ENCODE measurements at places on chromosomes 5 and 9.

DNA sequence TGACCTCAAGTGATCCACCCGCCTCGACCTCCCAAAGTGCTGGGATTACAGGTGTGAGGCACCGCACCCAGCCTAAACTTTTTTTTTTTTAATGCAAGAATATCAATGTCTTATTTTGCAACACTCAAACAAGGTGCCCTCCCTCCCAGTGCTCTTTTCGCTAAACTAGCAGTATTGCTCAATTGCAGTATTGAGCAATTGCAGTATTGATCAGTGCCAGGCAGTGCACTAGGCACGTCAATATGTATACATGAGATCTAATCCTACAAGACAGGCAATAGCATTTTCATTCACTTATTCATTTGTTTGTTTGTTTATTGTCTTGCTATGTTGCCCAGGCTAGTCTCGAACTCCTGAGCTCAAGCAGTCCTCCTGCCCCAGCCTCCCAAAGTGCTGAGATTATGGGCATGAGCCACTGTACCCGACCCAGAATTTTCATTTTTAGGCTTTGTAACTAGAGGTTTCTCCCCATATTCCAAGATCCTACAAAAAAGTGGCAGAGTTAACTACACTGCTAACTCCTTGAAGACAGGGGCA is 94.5 kb downstream of the TTLL11 start:
- DNase-seq, result no peak

DNA sequence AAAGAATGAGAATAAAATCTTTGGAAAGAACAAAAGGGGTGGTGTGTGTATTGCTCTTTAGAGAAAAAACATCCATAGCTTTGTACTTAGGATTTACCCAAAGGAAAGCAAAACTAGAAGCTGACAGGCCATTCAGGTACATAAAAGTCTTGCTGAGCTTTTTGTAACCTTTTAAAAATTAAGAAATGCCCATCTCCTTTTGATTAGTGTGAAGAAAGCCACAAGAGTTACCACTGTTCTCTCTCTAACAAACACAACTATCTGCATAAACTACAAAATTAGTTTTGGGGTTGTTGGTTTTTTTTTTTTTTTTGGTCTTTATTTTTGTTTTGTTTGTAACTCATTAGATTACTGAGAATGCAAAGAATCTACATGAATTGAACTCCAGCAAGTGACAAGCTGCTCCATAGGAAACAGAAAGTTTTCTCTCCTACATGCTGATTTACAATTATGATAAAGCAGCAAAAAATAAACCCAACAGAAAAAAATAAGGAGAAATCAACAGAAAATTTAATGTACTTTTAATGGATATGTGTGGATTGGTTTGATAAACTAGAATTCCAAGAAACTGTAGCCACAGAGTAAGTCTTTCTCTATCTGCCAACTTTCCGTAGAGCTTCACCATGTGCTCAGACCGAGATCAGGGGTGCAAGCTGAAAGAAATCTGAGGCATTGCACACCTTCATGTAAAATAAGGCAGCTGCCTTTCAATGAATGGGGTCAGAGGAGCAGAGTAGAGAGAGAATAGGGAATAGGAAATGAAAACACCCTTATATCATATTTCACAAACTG is 12.3 kb downstream of the BAAT start:
- no peak for DNase-seq

DNA sequence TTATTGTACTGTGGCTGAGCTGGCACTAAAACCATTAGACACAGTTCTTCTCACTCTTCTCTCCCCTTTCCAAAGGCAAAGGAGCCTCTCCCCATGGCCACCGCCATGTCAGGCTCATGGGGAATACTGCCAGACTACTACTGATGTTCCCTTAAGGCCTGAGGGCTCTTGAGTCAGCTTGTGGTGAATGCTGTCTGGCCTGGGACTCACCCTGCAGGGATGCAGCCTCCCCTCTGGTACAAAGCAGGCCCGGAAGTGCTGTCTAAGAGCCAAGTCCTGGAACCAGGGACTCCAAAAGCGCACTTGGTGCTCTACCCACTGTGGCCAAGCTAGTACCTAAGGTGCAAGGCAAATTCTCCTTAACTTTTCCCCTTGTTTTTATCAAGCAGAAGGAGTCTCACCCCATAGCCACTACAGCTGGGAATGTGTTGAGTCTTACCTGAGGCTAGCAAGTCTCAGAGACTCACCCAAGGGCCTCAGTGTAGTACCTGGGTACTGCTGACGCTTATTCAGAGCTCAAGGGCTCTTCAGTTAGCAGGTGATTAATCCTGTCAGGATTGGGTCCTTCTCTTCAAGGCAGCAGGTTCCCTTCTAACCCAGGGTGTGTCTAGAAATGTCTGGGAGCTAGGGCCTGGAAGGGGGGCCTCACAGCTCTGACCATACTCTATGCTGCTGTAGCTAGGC is 33.2 kb upstream of the C5orf46 start:
- no peak for DNase-seq

DNA sequence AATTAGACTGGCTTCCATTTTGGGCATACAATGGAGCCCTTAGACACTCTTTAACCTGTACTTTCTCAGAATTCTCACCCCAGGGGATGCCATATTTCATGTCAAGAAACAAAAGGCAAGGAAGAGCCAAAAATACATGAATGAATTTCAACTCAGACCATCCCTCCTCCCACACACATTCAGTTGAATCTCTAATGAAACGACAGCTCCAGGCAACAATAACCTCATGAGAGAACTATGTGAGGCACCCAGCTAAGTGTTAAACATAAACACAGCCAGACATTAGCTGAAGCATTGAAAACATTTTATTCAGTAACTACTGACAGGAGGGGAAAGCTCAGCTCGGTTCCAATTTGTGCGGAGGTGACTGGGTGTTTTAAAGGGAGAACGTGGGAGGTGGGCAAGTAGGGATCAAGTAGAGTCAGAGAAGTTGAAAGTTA is 1359.1 kb upstream of the CDH9 start:
- DNase-seq, result no peak

- no peak for DNase-seq
Measured at GRCh38 chr5:112878760-112879159, 17.7 kb downstream of the SRP19 start.

DNA sequence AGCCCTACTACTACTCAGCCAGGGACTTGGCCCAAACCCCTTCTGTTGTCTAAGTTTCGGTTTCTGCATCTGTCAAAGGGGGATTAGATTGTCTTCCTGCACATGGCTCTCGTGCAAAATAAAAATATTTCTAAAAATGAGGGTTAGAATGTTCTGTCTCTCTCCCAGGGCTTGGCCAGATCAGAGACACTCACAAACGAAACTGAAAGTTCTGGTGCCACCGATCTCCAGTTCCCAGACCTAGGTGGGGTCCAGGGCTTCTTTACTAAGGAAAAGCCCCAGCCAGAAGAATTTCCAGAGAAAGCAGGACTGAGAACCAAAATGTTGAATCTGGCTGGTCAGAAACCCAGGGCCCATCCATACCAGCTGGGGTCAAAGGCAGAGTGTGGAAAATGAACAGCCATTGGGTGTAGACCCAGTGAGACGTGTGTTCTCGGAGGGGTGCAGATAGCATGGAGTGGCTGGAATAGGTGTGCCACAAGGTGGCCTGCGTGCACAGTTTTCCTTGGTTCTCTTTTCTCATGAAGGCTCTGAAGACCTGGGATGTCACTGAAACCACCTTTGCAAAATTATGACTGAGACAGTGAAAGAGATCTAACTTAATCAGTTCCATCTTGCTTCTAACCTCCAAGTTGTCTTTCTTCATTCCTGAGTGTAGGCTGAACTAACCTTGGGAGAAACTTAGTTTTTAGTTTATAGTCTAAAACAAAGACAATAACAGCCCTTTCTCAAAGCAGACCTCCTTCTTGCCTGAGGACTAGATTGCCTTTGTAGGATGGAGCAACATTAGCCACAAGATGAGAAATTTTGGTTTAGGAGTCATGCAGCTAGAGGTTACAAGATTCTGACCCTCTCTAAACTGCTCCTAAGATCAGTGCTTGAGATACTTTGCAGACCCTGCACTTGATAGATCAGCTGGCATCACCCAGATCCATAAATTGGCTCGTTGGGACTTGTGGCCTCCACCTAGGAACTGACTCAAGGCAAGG is 2.3 kb upstream of the SLC23A1 start:
- DNase-seq, result peak; percentile 30

DNA sequence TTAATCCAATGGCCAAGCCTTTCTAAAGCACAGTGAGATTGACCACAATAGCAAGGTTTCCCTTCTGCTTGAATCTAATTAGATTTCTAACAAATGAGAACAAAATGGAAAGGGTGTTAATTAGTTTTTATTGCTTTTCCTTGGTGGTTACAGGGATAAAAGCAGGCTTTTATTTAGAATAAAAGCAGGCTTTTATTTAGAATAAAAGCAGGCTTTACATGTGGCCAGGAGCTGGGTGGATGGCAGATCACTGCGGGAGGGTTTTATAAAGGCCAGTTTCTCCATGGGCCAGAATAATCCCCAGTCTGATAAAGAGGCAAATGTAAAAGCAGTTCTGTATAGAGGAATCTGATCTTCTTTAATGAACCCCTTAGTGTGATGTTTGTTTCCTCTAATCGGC is 470.2 kb downstream of the TMEM232 start:
- DNase-seq, result no peak

DNA sequence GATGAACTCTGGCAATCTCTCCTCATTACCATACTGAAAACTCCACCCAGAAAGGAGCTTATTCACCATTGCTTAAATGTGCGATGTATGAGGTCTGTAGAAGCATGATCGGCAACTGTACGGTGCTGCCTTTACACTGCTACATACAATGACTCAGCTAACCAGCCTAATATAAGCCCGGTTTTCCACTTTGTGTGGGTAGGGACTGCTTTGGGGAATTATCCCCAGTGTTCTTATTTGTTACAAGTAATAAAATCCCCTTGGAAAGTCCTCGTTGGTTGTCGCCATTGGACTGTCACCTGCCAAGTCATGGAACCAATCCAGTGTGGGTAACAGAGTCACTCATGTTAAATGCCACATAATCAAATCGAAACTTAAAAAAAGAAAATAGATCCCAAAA is 23.5 kb upstream of the TENT2 start:
- no peak for DNase-seq

- no peak for DNase-seq
Measured at GRCh38 chr5:38347896-38348295, 89.5 kb downstream of the EGFLAM start.

DNA sequence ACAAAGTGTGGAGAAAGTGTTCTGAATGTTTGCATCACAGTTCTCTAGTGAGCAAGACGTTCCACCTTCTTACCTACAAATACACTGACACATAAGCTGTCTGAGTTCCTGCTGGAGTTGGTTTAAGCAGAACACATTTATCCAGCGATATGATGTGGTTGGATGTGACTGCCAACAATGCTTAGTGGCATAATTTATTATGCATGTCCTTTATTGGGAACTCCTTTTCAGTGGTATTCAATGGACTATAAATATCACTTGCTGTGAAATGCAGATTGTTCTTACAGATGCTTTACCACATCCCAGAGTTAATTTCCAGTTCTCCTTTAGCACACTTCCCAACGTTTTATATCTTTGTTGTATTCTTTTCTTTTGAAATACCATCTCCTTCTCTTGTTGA is 222.2 kb downstream of the LURAP1L start:
- no peak for DNase-seq

GRCh38 chr5:136772491-136772890 is 407.1 kb upstream of the TRPC7 start:
- no peak for DNase-seq

- no peak for DNase-seq
Measured at GRCh38 chr5:109855056-109855455, 165.3 kb downstream of the MAN2A1 start.

- DNase-seq, result no peak
Measured at GRCh38 chr5:160474084-160474483, 52.4 kb downstream of the PTTG1 start.

DNA sequence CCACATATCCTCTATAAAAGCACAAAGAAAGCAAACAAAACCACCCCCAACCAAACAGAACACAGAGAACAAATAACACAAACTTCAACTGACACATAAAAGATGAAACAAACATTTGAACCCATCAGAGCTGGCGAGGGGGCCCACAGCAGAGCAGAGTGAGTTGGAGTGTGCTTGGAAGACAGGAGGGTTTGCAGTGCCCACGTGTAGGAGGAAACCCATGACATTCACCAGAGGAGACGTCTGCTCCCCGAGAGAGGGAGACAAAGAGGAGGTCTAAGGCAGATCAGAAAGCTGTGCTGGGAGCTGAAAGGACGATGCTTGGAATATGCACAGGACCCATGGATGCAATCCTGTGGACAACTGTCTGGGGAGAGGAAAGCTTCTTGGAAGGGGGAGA is 27.0 kb downstream of the MRPL36 start:
- no peak for DNase-seq

GRCh38 chr5:125257057-125257972 is 510.9 kb upstream of the ZNF608 start:
- DNase-seq, result no peak

DNA sequence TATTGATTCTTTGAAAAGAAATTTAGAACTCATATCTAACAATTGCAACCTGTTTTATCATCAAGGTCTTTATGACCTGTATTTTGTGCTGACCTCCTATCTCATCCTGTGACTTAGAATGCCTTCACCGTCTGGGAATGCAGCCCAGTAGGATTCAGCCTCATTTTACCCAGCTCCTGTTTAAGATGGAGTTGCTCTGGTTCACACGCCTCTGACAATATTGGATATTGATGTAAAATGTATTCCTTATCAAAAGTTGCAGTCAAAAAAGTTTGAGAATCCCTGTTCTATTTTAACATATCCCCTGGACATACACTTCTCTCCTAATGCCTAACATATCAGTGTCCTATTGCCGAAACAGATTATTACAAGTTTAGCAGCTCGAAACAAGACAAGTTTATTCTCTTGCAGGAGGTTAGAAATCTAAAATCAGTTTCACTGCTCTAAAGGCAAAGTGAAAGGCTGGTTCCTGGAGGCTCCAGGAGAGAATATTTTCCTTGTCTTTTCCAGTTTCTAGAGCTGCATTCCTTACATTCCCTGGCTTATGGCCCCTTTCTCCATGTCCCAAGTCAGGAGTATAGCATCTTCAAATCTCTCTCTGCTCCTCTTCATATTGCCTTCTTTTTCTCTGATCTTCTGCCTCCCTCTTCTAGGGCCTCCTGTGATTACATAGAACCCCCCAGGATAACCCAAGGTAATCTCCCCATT is 31.5 kb upstream of the LVRN start:
- DNase-seq, result no peak

DNA sequence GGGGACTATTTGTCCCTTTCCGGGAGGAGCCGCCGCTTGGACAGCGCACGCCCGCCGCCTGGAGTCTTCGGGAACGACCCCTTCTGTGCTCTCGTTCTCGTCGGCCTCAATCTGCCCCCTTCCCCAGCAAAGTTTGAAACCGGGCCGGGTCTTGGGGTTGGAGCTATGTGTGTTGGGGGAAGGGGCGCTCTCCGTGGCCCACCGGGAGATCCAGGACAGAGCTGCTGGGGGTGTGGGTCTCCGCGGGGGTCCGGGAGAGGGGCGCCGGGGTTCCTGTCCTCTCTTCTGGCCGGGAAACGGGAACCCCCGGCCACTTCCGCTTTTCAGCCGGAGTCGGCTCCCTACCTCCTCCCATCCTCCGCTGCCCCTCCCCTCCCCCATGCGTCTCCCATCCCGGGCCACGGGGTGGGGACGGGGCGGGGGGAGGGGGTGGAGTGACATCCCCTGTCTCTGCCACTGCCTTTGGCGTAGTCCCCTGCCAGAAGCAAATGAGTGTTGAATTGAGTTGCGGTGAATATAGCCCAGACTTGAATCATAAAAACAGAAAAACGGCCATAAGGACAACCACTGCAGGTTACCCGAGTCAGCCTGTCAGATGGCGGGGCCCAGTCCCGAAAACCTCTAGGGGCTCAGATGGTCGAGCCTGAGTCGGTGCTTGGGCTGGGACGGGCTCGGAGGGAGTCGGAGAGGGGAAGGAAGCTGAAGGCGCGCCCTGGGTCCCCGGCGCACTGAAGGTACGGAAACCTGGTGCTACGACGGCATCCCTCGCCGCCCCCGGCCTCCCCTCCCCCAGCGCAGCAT is 1.1 kb downstream of the CPLX2 start:
- peak; percentile 28 for DNase-seq

GRCh38 chr5:177459819-177460628 is 13.4 kb downstream of the DBN1 start:
- DNase-seq, result no peak

Measured in suppressor macrophage (primary cell).